GM12891 (cell line): ENCODE measurements at places on chromosomes 11 and 22.

- DNase-seq: no peak
Observed at GRCh38 chr11:121298774-121299173, 6.2 kb downstream of the SC5D start.

GRCh38 chr22:40326905-40327735 lies 19.2 kb upstream of the ADSL start:
- no peak for DNase-seq

DNA sequence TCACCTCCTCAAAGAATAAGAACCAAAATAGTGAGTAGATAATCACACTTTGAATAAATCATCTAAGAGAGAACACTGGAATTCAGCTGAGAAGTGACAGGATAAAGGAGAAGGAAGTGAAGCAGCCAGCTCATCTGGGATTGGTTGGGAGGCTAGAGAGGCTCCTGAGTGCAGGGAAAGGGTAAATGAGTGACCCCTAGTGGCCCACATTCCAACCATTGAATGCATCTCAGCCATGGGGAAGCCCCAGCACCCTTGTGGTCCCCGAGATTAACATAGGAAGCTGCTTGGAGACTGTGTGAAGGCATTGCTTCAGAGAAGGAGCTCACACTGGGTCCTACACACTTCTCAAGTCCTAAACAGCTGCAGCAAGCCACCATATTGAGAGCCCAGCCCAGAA lies 82.3 kb downstream of the JRKL start:
- DNase-seq: no peak

GRCh38 chr22:36197065-36197440 lies 4.6 kb downstream of the APOL4 start:
- no peak for DNase-seq

- DNase-seq: no peak
Observed at GRCh38 chr22:20167643-20168322, 16.9 kb upstream of the CCDC188 start.

- DNase-seq: no peak
Observed at GRCh38 chr22:37263966-37264887, 18.1 kb upstream of the CYTH4 start.

- no peak for DNase-seq
Observed at GRCh38 chr11:4194889-4195288, 100.3 kb downstream of the RRM1 start.

DNA sequence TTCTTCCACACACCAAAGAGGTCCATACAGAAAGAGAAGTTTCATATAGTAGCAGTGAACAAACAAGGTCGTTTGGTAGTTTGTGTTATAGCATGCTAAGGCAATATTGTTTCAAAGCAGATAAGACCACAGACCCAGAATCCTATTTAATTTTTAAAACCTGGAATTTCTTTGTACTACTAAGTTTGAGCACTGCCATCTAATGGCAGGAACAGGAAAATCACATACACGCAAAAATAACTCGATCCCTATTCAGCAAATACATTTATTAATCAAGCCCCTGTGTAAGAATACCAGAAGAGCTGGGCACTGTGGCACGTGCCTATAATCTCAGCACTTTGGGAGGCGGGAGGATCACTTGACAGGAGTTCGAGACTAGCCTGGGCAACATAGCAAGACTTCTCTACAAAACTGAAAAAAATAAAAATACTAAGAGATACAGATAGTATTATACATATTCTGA lies 2.9 kb upstream of the BTBD10 start:
- no peak for DNase-seq

DNA sequence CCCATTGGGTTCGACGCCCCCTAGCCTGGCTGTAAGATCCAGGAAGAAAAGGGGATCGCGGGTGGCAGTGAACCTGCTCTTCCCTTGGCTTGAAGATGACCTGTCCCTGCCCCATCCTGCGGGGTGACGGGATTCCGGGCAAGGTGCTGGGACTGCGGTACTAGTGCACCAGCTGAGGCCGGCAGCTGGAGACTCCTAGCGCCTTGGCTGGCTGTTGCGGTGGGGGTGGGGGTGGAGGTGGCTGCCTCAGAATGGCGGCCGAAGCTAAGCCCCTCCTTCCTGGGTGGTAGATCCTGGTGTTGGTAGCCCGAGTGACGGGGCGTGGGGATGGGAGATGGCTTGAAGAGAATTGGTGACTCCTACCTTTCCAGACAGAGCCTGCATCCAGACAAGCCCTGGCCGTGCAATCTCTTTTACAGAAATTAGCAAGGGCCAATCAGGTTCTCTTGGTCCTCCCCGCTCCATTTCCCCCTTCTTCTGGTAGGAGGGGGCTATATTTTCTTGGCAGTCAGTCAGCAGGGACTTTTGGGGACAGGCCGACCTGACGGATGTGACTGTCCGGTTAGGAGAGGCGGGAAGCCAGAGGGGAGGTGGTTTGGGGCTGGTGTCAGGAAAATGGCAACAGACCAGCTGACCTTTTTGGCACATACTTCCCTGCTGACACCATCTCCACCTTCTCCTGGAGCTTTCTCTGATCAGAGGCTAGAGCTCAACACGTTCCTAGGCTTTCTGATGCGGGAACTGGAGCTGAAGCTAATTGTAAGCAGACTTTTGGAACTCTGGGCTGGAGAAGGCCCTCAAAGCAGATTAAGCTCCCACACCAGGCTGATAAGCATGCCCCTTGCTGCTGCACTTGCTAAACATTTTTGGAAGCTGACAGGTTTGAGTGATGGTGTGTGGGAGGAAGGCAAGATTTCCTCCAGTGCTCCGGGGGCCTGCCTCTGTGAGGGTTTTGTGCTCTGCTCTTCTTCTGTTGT lies 2.0 kb downstream of the NAV2 start:
- DNase-seq: no peak

DNA sequence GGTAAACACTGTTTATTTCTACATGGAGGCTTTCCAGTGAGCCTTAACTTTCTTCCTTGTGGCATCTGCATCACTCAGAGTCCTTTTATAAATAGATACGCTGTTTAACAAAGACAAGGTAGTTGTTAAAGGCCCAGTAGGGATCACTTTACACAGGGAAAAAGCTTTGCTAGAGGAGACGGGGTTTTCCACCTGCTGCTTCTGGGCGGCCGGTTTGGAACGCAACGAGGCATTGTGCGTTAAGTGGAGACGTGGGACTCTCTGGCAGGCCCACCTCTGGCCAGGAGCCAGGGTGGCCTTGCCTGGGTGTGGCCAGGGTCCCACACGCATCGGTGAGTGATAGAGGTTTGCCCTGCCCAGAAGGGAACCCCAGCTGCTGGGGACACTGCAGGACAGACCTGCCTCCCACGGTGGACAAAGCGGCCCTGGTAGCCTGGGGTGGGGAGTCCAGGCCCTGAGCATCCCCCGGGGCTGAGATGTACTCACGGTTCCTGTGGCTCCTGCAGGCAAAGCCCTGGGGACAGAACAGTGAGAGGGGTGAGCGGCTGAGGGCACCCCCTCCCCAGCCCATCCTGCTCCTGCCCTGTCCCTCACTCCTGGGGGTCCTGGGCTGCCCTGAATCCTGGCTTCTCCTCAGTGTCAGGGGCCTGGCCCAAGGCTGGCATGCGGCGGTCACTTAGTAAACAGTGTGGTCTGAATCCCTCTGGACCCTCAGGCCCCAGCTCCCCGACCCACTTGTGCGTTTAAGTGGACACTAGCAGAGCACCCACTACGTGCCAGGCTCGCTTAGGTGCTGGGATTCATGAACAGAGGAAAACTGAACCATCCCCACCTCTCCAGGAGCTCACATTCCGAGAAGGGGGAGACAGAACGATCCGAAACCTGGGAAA lies 4.2 kb downstream of the IL17REL start:
- DNase-seq: no peak

GRCh38 chr11:28476864-28477263 lies 368.7 kb downstream of the METTL15 start:
- DNase-seq: no peak

- no peak for DNase-seq
Observed at GRCh38 chr11:57306161-57306876, 18.4 kb downstream of the TNKS1BP1 start.
